ENCODE measurements at places on chromosomes 13 and 19.

DNA sequence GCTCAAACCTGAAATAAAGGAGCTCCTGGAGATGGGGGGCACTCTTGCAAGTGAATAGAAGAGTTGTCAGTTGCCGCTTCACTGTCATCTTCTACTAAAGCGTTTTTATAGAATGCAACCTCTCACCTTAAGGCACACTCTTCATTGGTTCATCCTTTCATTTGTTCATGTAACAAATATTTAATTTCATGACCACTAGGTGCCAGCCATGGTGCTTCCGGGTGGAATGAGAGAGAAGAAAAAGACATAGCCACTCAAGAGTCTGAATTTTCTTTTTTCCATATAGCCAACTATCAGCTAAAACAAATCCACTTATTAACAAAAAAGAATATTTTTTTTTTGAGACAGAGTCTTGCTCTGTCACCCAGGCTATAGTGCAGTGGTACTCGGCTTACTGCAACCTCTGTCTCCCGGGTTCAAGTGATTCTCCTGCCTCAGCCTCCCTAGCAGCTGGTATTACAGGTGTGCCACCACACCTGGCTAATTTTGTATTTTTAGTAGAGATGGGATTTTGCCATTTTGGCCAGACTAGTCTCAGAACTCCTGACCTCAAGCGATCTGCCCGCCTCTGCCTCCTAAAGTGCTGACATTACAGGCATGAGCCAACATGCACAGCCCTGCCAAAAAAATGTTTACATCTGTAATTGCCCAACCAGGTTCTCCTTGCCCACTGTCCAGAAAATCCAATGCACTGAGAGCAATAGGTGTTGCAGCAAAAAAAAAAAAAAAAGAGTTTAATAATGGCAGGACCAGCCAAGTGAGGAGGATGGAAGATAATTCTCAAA is 22.1 kb upstream of the SACS start:
- DNase-seq, result no peak

GRCh38 chr19:18865973-18866799 is 29.8 kb downstream of the CERS1 start:
- peak; percentile 51 for DNase-seq

DNA sequence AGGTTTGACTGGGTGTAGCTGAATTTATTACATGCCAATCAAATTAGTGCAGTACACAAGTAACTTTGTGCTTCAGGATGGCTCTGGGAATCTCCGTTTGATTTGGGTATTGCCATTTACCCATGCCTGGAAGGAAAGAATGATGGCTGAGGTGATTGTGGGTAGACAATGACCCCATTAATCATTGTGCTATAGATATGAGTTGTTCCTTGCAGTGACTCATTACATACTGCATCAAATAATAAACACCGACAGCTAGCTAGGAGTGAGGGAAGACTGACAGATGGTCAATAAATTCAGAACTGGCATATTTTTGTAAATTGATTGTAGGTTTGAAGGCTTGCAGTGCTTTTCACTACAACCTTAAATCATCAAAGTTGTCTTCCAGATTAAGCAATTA is 1069.5 kb downstream of the DIAPH3 start:
- no peak for DNase-seq

DNA sequence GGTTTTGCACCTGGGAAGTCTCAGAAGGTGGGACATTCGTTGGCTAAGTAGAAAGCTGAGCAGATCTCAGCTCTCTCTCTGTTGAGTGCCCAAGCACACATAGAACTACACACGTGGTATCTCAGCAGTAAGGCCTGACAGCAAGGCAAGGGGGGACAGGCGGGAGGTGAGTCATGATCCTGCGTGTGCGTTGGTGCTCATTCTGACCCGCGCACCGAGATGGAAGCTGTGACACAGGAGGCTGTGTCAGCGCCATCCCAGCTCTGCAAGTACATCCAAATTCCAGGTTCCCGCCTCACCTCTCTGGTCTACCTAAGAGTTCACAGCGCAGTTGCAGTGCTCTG is 135.7 kb downstream of the USP12 start:
- DNase-seq, result no peak

GRCh38 chr19:18871543-18871942 is 24.4 kb downstream of the CERS1 start:
- DNase-seq, result no peak

GRCh38 chr19:34145741-34146202 is 26.5 kb upstream of the LSM14A start:
- DNase-seq, result peak; percentile 32

- DNase-seq, result no peak
Measured at GRCh38 chr19:1657746-1658145, 5.3 kb upstream of the TCF3 start.

- no peak for DNase-seq
Measured at GRCh38 chr19:51559240-51559639, 11.8 kb upstream of the ZNF175 start.

GRCh38 chr13:65064967-65065366 is 2165.2 kb downstream of the PCDH9 start:
- DNase-seq, result no peak

GRCh38 chr13:39457274-39457673 is 145.7 kb downstream of the LHFPL6 start:
- DNase-seq, result no peak

- no peak for DNase-seq
Measured at GRCh38 chr19:17659996-17660395, 28.2 kb downstream of the UNC13A start.

DNA sequence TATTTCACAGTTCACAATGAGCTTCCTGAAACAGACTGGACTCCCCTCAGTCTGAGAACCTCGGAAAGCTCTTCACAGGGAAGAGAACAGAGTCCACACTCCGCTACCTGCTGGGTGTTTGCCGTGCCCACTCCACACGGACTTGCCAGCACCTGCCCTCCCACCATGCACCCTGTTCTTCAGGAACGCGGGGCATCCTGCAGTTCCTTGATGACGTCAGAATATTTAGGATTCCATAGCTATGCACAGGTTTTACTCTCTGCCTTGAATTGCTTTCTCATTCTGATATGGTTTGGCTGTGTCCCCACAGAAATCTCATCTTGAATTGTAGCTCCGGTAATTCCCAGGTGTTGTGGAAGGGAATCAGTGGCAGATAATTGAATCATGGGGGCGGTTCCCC is 74.4 kb upstream of the FARP1 start:
- no peak for DNase-seq

DNA sequence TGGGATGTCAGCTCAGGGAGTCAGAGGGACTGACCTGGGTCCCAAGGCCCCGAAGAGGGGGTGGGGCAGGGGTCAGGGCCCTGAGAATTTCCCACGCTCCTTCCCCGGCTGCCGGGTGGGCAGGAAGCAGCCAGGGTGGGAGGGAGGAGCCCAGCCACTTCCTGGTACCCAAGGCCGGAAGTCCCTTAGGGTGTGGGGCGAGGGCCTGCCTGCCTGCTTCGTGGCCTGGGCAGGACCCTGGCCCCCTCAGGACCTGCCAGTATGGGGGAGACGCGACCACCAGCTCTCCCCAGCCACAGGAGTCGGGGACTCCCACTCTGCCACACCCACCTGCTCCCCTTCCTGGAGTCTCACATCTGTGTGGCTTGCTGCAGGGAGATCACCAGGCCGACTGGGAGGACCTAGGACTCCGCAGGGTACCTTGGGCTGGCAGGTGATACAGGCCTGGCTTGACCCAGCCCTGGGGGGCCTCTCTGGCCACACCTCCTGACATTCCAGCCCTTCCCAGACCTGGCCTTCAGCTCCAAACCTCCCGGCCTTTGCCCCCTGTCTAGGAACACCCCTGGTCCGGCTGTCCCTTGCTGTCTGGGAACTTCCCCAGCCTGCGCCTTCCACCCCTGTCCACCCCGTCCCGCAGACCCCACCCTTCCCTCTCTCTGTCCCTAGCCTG is 9.8 kb upstream of the CIRBP start:
- peak; percentile 50 for DNase-seq

DNA sequence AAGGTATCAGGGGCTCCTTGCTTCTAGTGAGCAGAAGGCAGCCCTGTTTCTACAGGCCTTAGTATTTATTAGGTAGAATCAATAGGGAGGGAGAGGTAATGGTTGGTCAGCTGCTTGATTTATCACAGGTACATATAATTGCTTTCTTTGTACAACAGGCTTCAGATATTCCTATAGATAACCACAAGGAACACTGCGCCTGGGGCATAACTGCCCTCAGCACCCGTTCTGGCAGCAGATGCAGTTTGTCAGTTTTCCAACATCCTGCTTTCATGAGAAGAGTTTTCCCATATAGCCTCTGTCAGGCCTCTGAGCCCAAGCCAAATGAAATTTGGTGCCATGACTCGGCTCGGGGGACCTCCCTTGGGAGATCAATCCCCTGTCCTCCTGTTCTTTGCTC is 12.4 kb upstream of the ZNF486 start:
- no peak for DNase-seq

GRCh38 chr13:101979825-101980224 is 422.0 kb downstream of the FGF14 start:
- no peak for DNase-seq

GRCh38 chr13:113930671-113931637 is 42.9 kb downstream of the C13orf46 start:
- no peak for DNase-seq

DNA sequence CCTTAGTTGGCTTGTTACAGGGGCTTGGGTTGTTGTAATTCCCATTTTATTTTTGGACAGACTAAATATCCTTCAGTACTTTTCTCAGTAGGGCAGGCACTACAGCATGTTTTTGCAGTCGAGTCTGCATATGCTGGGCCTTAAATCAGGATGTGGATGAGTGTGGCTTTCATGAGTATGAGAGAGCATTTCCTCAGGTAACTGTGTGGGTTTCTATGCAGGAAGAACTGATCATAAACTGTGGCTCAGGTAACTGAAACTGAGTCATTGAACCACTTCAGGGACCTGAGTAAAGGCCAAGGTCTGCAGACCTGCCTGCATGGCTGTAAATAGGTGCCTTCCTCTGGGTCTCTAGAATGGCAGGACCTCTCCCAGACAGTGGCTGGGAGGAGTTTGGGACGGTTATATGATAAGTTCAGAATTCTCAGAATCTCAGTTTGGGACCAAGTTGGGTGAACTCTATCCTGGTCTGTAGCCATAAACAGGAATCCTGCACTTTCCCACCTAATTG is 112.1 kb downstream of the ZNF737 start:
- no peak for DNase-seq

DNA sequence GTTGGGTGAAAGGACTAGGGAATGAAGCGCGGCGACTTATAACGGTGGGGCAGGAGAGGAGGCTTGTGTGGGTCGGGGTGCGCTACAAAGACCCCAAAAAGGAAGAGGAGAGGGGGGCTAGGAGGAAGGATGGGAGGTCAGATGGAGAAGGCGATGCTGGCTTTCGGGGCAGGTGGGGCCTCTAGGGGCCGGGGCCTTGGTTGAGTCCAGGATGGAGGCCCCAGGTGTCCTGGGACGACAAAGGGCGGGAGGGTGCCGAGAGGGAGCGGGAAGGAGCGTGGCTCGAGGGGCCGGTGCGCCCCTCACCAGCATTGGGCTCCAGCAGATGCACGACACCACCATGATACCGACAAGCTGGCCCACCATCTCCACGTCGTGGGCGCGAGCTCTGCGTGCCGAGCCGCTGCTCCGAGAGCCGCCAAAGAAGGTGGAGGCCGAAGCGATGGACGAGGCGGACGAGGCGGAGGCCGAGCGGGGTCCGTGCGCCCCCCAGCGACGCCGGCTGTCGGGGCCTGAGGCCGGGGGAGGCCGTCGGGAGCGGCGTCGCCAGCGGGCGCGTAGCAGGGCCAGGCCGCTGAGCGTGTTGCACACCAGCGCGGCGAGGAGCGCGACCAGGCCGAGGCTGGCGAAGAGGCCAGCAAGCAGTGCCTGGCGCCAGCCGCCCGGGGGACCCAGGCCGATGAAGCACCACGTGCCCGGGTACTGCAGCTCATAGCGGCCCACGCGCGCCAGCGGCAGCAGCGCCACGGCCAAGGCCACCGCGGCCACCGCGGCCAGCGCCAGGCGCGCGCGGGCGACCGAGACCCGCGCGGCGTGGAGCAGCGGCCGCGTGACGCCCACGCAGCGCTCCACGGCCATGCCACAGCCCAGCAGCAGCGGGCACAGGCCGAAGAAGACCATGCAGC is 1.8 kb downstream of the PTGER1 start:
- DNase-seq, result no peak
